Activated CD8-positive, alpha-beta T cell treated with anti-CD3 and anti-CD28 coated beads for 36 hours (primary cell): ENCODE measurements at places on chromosomes 6 and 20. TPM values are rescaled to one million over a fixed set of nuclear protein-coding genes. Genes with fewer than 3 reads are reported as not detected.

- DNase-seq: peak; percentile 55
These were observed 175.7 kb upstream of the SNX9 start for GRCh38 chr6:157647261-157647915.

Gene PPP1R14C
- 0.65 TPM for total RNA-seq

DNA sequence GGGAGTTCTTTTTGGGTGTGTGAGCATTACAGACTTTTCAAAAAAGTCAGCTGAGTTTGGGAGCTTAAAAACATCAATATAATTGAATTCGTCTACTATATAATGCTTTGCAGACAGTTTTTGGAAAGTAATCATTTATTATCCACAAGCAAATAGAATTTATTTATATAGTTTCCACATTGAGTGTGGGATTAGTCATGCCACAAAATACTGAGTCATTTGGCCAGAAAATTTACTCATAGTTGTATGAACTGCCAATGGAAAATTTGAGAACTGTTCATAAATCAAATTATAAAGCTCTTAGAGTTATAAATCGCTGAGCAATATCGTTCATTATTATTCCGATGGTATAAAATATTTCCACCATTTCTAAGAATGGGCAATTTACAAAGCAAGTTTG lies 5.0 kb downstream of the BEND6 start:
- no peak for DNase-seq

- no peak for DNase-seq
These were observed 630.7 kb downstream of the HACE1 start for GRCh38 chr6:104229057-104229456.

GRCh38 chr6:36836111-36837021 lies 2.9 kb downstream of the CPNE5 start:
- DNase-seq: no peak

GRCh38 chr6:25122001-25122400 lies 157.2 kb upstream of the CARMIL1 start:
- no peak for DNase-seq

- peak; percentile 68 for DNase-seq
These were observed 253.1 kb downstream of the ADGB start for GRCh38 chr6:146851837-146852236.

Gene CEP85L
- total RNA-seq: 40.3 TPM
